NCI-H187 treated with DMSO at 0.1 percent for 48 hours (cell line): ENCODE measurements at places on chromosomes 6 and 20.

GRCh38 chr6:5132731-5133130, 47.6 kb downstream of the PPP1R3G start:
- DNase-seq = no peak

DNA sequence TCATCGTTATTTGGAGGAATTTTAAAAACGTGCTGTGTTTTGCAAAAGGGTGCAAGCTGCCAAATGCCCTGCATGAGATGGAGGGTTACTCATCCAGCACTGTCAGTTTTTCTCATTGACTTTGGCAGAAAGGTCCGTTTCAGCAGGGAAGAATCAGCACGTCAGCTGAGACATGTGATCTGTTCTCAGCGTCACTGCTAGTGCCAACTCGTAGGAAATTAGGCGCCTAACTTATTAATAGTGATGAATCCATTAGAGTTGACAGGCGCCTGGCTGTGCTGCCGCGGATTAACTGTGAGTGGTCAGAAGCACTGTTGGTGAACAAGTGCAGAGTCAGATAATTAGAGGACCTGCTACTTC, 175.5 kb upstream of the FOXQ1 start:
- no peak for DNase-seq

GRCh38 chr20:13342469-13343242, 121.6 kb downstream of the ISM1 start:
- no peak for DNase-seq

DNA sequence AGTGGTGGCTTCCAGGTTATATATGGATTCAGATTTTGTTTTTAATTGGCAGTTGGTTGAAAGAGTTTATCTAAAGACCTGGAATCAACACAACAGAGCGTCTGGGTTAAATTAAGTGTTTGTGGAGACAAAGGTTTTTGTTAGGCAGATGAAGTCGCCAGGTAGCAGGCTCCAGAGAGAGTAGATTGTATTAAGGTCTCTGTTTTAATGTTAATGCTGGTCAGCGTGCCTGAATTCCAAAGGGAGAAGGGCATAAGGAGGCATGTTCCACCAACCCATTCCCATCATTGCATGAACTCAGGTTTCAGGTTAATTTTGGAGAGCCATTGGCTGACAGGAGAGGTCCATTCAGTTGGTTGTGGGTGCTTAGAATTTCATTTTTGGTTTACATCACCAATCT, 744.1 kb upstream of the GJE1 start:
- no peak for DNase-seq

DNA sequence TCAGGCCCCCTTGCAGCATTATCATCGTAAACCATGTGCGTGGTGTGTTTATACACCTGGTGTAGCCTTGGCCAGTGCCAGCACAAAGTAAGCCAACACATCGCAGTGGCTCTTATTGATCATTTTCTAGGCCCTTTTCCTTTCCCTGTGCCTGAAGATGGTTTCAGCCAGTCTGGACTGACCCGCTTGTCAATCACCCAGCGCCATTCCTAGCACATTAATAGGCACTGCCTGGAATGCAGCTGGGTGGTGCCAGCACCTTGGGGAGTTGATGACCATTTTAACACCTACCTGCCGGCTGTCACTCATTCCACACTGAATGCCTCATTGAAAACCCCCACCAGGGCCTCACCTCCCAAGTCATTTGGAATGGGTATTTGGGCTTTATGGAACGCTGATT, 4.9 kb upstream of the UQCC2 start:
- DNase-seq = no peak

- no peak for DNase-seq
Measured at GRCh38 chr20:60306105-60306504, 347.9 kb downstream of the CDH26 start.

DNA sequence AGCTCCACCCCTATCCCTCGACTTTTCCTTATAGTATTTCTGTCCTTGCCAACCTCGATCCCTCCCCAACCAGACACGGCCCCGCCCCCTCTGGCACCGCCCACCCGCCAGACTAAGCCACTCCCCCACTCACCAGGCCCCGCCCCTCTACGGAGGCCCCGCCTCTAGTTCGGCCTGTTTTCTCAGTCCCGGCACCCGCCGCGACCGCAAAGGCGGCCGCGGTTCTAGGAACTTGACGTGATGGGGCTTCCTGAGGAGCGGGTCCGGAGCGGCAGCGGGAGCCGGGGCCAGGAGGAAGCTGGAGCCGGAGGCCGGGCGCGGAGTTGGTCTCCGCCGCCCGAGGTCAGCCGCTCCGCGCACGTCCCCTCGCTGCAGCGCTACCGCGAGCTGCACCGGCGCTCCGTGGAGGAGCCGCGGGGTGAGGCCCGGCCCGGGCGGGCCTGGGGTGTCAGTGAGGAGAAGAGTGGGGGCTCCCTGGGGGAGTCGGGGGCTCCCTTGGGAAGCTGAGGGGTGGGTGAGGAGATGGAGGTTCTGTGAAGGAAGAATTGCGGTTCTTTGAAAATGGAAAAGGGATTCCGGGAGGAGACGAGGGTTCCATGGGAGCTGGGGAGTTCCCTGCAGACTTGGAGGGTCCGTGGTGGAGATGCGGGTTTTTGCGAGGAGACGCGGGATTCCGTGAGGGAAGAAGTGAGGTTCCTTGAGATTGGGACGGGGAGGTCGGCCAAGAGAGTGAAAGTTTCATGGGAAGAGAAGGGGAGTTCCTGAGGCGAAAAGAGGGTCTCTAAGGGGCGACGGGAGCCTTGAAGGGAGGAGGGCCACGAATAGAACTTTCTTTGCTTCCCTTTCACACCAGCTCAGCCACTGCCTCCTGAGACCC, at the start of gene ACSS2:
ACSS2 (plus strand) TSS at position 207 of the 877 bp plus-strand sequence; CDS start at position 241, 34 bp downstream.
- no peak for DNase-seq

DNA sequence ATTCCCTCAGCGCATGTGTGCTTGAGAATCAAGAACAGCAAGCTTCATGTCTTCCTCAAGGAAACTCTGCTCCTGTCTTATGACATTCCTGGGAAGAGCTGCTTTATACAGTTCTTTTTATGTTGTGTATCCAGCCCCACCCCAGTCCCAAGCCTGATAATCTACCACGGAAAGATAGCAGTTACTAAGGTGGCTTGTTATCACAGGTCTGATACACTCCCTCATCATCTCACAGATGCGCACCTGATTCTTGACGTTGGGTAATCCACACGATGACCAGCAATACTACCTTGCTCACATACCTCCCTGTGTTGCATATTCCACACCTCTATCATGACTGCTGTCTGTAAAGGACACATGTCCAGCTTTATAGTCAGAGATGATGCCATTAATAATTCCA, 3.2 kb downstream of the NHLRC1 start:
- DNase-seq = no peak

DNA sequence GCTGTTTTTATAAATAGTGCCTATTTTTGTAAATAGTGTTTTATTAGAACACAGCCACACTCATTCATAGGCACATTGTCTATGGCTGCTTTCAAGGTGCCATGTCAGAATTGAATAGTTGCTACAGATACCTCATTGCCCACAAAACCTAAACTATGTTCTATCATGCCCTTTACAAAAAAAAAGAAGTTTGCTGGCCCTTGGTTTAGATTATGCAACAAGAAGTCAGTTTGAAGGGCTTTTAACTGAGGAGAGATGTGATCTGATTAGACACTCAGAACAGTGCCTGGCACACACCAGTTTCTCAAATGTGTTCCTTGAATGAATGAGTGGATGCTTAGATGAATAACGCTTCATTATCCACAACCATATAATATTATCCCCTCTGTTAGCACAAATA, 366.1 kb downstream of the MAFB start:
- no peak for DNase-seq

DNA sequence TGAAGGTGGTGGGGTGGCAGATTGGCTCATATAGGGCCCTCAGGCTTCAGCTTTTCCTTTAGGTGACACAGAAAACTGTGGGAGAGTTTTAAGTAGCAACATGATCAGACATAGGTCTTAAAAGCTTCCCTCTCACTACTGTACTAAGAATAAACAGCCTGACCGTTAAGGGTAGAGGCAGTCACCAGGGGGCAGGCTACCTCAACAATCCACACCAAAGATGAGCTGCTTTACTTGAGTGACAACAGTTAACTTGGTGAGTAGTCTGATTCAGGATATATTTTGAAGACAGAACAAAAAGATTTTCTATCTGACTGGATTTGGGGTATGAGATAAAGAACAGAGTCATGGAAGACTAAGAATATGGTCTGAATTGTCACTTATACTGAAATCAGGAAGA, 193.1 kb upstream of the SHLD1 start:
- peak; percentile 14 for DNase-seq

DNA sequence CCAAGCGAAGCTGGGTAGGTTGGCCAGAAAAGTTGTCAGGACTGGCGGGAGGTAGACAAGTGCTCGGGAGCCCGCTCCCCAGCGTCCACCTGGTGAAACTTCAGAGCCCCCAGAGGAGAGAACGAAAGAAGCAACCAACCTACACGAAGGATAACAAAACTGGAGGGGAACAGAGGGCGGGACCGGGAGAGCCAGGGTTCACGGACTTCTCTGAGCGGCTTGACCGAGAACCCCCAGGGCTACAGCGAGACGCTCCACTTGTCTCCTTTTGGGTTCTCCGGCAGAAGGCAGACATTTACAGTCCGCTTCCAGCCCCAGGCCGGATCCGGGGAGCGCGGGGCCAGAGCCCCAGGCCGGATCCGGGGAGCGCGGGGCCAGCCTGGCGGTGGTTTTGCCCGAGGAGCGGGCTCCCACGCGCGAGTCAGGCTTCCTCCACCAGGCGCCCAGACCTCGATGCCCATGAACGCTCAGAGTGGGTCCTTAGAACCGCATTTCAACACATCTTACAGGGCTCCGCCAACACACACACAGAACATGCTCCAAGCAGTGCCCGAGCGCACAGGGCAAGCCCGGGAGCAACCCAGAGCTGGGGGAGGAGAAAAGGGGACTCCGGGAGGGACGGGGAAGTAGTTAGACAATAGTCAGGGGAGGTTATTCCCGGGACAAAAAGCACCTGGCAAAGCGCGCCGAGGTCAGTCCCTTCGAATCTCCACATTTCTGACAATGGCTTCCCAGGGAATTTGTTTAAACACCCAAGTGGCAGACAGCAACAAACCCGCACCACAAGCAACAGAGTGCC, 1.1 kb downstream of the PTPRK start:
- no peak for DNase-seq

DNA sequence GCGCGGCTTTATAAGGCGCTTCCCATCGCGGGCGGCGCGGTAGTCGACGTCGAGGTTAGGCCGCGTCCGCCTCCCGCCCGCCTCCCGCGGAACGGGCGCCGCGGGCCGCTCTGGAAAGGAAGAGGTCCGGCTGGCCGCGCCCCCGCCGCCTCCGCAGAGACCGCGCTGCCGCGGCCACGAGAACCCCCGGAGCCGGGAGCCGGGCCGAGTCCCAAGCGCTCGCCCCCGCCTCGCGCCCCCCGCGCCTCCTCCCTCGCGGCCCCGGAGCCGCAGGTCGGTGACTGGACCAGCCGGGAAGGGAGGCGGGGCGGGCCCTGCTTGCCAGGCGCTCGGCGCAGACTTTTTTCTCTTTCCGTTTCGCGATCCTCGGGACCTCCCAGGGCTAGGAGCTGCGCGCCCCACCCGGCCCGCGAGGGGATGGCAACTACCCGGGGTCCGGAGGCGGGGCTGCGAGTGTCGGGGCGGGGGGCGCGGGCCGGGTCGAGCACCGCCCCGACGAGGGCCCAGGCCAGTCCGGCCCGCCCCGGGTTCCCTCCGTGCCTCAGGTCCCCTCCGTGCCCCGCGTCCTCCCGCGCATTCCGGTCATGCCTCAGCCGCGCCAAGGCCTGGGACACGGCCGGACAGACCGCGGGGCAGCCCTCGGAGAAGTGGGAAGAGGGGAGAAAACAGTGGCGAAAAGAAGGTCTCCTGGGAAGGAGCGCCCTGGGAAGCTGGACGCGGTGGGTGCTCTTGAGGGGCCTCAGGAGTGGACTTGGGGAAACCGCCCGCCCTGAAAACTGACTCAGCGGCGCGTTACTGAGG, 417 bp upstream of the PXDC1 start:
- no peak for DNase-seq

- no peak for DNase-seq
Measured at GRCh38 chr6:2862712-2863181, 21.1 kb upstream of the SERPINB1 start.

- DNase-seq = no peak
Measured at GRCh38 chr6:142030115-142030619, 102.6 kb upstream of the GJE1 start.

- no peak for DNase-seq
Measured at GRCh38 chr6:27541212-27541932, 68.5 kb upstream of the ZNF184 start.

GRCh38 chr6:72784071-72784470, 162.2 kb downstream of the KCNQ5 start:
- DNase-seq = no peak

DNA sequence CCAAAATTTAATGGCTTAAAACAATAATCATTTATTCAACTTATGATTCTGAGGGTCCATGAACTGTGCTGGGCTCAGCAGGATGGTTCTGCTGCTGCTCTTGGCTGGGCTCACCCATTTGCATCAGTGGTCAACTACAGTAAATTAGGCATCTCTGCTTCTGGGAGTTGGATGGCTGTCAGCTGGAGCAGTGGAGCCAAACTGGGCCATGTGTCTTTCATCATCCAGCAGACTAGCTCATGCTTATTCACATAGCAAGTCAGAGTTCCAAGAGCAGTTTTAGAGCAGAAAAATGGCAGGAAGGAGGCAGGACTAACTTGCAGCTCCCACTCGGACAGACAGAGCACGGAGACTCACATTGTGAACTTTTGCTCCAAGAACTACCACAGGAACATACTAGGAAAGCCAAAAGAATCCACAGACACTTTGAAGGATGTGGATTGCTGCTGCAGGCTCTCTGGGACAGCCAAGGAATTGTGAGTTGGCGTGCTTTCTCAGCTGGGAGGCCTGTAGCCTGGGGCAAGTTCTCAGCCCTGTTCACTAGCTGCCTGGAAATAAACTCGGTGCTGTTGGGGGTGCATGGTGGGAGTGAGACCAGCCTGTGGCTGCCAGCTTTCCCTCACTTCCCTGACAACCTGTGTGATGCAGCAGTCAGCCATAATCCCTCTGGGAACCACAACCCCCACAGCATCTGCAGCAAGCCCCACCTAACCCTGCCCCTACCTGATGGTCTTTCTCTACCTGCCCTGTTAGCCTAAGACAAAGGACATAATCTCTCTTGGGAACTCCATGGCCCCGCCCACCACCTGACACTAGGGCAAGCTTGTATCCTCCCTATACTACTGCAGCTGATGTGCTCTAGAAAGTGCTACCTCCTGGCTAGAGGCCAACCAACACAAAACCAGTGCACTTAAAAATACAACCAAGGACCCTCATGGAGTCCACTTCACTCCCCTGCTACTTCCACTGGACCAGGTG, 129.0 kb downstream of the JPH2 start:
- DNase-seq = no peak

DNA sequence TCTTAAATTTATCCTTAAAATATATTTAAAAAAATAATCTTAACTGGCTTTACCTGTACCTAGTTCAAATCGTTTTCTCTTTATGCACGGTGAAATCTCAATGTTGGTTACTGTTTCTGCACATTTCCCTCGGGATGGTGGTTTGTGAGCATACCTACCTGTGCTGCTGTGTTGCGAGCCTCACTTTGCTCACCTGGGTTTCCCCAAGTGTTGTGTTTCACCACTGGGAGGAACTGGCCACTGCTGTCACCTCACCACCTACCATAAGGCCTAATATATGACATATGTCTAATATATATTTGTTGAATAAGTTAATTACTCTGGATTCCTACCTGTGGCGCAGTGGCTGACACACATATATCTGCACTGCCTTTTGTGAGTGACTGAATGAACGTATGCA, 493.5 kb upstream of the FLRT3 start:
- DNase-seq = no peak
